HFFc6 (cell line): ENCODE measurements at places on chromosomes 2 and 18. TPM values are rescaled to one million over a fixed set of nuclear protein-coding genes. Genes with fewer than 3 reads are reported as not detected.
A peak's percentile ranks its signal among the peaks of the same experiment; 100 is the strongest.

GRCh38 chr2:112118148-112118547 is 20.0 kb upstream of the FBLN7 start:
- DNase-seq: no peak
- no peak overlapping the region for H3K4me3 ChIP-seq
- no peaks in the 10 kb centered on the region for H3K4me1 ChIP-seq

GRCh38 chr2:15729709-15730544 is 138.3 kb downstream of the DDX1 start:
- no peaks in the 10 kb centered on the region for H3K36me3 ChIP-seq
- H3K4me1 ChIP-seq: peaks cover 28% of the 10 kb centered on the region
- H3K4me3 ChIP-seq: no peak overlapping the region
- H3K27ac ChIP-seq: no peak overlapping the region
- peaks cover 27% of the 10 kb centered on the region for H3K27me3 ChIP-seq

- no peaks in the 10 kb centered on the region for H3K36me3 ChIP-seq
- H3K4me3 ChIP-seq: no peak overlapping the region
- H3K4me1 ChIP-seq: no peaks in the 10 kb centered on the region
- H3K27me3 ChIP-seq: peaks cover 3% of the 10 kb centered on the region; the same call in 1 of the 2 replicates
- no peak for DNase-seq
Observed at GRCh38 chr2:211258646-211259335, 702.4 kb downstream of the CPS1 start.

Gene CDH2
- 202 to 311 TPM (median 274 TPM) in 3 replicates for total RNA-seq

Gene FANCL
- total RNA-seq: 5.5 and 7.4 TPM in 2 replicates

GRCh38 chr2:33583194-33583938 is 15.7 kb downstream of the FAM98A start:
- H3K4me1 ChIP-seq: peaks cover 42% of the 10 kb centered on the region
- H3K27ac ChIP-seq: no peak overlapping the region
- no peak overlapping the region for H3K4me3 ChIP-seq
- DNase-seq: peak; percentile 39
- no peaks in the 10 kb centered on the region; the same call in 1 of the 2 replicates for H3K27me3 ChIP-seq
- H3K36me3 ChIP-seq: peaks cover 35% of the 10 kb centered on the region
